CD4-positive, alpha-beta T cell treated with Interferon alpha-2 for 1 hour (primary cell): ENCODE measurements at places on chromosomes 3 and 15.

GRCh38 chr3:12115849-12116248 lies 42.9 kb downstream of the TIMP4 start:
- no peak for DNase-seq

DNA sequence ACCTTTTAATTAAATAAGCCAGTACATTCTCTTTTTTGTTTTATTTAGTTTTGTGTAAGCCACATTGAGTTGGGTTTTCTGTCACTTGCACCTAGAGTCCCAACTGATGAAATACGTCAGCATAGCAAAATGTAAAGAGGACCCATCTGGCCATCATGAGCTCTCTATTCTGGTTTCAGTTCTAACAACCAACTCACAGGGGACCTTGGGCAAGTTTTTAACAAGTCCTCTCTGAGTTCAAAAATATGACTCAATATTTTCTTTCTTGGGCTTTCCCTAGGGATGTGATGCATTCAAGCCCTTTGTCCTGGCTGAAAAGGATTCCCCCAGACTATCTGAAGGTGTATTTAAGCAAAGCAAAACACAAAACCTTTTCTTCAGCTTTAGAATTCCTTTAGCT lies 32.9 kb downstream of the PLCH1 start:
- DNase-seq = no peak

GRCh38 chr15:45338417-45338816 lies 39.9 kb downstream of the GATM start:
- peak; percentile 2 for DNase-seq

DNA sequence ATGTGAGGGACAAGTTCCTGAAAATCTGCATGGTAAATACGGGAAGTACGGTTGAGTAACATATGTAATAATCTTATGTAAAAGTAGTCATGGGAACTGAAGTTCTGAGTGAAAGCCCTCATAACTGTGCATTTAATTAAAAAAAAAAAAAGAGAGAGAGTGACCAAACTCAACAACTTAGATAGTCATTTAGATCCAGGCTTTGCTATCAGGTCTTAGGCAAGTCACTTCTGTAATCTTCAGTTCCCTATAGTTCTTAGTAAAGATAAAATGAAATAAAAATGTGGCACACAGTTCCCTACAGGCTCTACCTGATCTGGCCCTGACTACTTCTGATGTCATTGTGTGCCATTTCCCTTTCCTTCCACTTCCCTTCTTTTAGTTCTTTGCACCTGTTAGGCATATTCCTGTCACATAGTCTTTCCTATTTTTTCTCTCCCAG lies 15.0 kb downstream of the RNF111 start:
- no peak for DNase-seq

- DNase-seq = no peak
Observed at GRCh38 chr3:120049881-120050539, 44.2 kb downstream of the GSK3B start.

DNA sequence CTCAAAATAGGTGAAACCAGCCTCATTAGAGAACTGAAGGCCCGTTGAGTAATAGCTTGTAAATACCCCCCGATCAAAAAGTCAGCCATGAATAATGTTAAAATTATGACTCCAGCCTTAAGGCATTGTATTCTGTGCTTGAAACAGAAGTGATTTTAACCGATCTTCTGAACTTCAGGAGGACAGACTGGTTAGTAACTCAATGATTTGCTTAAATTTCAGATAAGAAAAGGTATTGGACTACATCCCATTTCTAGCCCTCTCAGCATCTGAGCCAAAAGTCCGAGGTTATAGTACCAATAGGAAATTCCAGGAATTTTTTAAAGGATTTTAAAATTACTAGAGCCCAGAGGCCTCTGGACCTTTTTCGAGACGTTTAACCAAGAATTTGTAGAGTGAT lies 67.7 kb upstream of the FGF12 start:
- no peak for DNase-seq

GRCh38 chr3:141603473-141604035 lies 116.7 kb downstream of the RASA2 start:
- no peak for DNase-seq

DNA sequence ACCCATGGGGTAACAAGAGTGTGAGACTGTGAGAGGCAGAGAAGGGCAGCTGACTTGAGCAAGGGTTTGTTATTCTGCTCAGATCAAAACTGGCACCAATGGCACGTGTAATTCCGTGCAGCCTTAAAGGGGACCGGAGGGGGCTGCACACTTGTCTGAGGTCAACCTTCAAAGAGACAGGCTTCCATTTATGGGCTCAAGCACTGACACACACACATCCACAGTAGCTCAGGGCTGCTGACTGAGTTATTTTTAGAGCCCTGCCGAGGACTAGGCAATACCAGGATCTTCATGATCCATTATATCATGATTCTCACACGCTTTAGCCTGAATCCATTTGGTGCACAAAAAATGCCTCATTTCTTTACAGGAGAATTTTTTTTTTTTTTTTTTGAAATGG lies 20.6 kb upstream of the SPTBN5 start:
- DNase-seq = no peak

DNA sequence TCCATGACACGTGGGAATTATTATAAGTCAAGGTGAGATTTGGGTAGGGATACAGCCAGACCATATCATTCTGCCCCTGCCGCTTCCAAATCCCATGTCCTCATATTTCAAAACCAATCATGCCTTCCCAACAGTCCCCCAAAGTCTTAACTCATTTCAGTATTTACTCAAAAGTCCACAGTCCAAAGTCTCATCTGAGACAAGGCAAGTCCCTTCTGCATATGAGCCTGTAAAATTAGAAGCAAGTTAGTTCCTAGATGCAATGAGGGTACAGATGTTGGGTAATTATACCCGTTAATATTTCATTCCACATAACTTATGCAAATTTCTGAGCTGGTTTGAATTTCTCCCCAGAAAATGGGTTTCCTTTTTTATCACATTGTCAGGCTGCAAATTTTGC lies 47.7 kb downstream of the RNF111 start:
- no peak for DNase-seq

GRCh38 chr3:144480416-144480919 lies 508.8 kb downstream of the DIPK2A start:
- DNase-seq = no peak

DNA sequence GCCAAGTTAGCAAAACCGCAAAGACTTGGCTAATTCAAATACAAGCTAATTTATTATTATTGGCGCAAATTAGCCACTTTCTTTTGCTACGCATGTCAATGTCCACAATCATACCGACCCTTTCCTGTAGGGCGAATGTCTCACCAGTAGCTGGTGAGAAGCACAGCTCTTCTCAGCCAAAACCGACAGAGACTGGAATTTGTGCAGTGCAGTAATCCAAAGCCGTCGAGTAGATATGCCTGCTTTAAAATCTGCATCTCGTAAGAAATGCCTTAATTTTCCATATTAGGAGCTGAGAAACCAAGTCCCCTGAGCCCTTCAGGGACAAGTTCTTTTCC lies 614 bp upstream of the MINDY2 start:
- peak; percentile 9 for DNase-seq

- DNase-seq = no peak
Observed at GRCh38 chr3:22684739-22685138, 518.4 kb upstream of the UBE2E2 start.

GRCh38 chr15:61621146-61621545 lies 392.0 kb upstream of the RORA start:
- DNase-seq = no peak

DNA sequence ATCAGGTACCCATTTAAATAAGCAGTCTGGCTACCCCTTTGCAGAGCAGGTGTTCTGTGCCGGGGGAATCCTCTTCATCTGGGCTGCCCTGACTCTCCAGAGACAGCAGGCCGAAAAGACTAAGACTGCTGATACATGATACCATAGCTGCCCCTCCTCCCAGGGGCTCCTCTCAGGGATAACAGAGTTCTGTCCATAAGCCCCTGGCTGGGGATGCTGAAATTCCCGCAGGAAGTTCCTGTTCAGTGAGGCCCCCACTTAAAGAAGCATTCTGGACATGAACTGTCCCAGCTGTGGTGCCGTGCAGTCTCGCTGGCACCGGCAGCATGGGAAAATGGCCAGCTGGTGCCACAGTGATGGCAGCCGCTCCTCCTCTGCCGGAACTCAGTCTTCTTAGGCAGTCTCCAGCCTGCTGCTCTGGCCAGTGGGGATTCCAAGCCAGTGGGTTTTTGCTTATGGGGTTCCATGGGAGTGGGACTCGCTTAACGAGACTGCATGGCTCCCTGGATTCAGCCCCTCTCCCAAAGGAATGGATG lies 1026.2 kb downstream of the NAALADL2 start:
- no peak for DNase-seq

GRCh38 chr3:15063656-15064286 lies 1.3 kb downstream of the MRPS25 start:
- DNase-seq = no peak

DNA sequence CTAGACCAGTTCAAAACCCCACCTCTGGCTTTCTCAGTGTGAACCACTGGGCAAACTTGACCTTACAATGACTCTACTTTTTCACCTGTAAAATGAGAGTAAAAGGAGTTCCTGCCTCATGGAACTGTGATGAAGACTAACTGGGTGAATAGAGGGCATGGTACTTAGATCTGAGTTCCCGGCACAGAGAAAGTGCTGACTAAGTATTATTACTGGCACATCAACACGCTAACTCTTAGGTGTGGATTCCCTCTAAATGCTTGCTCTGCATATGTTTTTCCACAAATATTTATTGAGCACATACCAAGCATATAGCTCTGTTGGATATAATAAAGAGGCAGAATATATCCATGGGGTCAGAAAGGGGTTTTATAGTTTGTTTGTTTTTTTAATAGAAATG lies 437.8 kb downstream of the MAGI1 start:
- no peak for DNase-seq

GRCh38 chr3:22939349-22939748 lies 263.8 kb upstream of the UBE2E2 start:
- DNase-seq = no peak

DNA sequence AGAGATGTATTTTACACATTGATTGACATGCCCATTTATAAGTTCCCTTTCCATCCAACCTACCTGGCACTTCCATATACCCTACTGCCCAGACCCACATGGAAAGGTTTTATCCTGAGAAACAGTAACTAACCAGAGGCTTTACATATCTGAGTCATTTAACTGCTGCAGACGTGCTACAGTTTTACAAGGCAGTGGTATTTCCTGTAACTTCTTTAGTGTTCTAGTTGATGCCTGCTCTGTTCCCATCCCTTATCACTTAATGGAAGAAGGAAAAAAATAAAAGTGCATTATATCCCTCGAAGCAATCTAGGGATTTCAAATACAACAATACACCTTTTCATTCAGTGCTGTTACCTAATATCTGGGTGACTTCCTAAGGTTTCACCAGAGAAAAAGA lies 107.1 kb downstream of the TMCO5A start:
- no peak for DNase-seq

DNA sequence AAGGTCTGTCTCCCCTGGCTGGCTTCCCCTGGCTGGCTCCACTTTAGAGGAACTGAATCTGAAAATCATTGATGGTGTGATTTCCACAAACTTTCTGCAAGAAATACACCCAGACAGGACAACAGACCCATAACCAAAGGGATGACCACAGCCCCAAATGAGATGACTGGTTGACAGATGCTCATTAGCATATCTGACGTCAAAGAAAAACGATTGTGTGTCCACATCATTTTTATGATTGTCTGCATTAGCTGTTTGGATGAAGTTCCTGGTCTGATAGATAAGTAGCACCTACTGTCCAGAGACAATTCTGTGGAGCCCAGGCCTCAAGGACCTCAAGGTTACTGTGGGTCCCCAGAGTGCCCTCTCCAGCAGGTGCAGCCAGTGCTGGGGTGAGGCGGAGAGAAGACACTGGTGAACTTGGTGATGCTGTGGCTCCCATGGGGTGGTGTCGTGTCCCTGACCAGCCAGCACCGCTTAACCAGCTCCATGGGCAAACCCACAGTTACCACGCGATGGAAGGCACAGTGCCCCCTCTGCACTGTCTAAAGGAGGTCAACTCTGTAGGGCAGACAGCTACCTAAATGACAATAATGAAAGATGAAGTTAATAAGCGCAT lies 127.4 kb downstream of the NSMCE3 start:
- no peak for DNase-seq

DNA sequence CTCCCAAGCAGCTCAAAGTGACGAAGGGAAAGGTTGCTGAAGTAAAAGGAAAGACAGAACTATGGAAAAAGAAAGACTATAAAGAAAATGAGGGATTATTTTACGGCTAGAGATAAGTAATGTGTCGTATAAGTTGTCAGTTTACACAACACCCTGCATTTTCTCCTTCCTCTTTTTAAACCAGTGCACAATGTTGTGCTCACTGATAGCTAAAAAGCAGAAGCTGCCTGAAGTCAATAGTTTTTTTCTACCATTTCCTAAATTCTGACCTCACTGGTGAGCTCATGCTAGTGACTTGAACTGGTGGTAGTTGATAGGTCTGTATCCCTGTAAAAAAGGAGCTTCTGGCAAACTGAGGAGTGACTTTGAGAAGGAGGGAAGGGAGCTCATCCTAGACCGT lies 368.6 kb upstream of the GBE1 start:
- peak; percentile 3 for DNase-seq

DNA sequence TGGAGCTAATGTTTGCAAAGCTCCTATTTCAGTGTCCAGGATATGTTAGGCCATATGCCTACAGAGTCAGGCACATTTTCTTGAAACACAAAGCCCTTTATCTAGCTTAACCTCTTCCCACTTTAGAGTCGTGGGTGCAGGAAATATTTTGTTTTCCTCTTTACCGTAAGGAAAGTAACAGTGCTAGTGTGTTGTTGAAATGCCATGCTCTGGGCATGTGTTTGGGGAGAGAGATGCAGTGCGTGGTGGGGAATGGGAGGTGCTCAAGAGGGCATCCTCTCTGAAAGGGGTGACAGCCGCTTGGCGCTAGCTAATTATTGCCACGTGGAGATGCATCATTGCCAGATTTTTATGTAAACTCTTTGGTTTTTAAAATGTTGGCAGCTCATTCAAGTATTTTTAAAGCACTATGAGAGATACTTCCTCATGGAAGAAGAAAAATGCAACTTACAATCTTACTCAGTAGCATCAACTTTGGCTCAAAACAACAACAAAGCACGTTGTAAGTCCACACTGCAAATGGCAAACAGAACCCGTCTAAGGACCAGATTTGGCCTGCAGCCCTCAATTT lies 152.6 kb downstream of the LPP start:
- no peak for DNase-seq

GRCh38 chr3:107394502-107394901 lies 17.3 kb downstream of the CCDC54 start:
- DNase-seq = no peak

GRCh38 chr3:134430950-134431445 lies 54.8 kb downstream of the ANAPC13 start:
- DNase-seq = no peak

GRCh38 chr15:62934236-62934971 lies 108.1 kb upstream of the TPM1 start:
- no peak for DNase-seq
